ENCODE measurements at places on chromosomes 7 and 10.

GRCh38 chr10:74643596-74643975, 182.8 kb upstream of the KAT6B start:
- no peak for DNase-seq

DNA sequence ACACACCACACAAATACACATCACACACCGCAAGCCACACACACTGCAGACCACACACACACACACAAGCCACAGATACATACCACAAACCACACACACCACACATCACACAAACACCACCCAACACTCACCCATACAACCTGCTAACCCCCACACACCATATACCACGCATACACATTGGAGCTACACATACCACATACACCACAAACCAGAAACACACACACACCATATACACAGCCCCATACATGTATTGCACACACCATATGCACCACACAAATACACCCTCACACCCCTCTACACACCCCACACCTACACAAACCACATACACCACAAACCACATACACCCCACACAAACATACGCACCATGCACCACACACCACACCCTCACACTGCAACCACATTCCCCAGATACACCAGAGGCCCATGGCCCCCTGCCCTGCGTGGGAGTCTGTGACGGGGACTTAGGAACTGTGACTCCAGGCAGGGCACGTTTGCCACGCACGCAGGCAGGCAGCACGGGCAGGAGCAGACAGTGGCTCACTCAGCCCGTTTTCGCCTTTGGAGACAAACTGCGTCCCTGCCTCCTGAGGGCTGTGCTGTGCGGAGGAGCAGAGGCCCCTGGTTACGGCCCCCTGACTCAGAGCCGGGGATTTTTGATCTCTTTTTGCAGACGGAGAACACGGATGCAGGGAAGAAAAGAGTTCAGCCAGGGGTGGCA, 52.6 kb downstream of the TMEM209 start:
- no peak for DNase-seq

- DNase-seq, result no peak
These were observed 682.1 kb upstream of the NRP1 start for GRCh38 chr10:34016576-34016975.

GRCh38 chr10:121260377-121260776, 337.9 kb downstream of the FGFR2 start:
- no peak for DNase-seq

DNA sequence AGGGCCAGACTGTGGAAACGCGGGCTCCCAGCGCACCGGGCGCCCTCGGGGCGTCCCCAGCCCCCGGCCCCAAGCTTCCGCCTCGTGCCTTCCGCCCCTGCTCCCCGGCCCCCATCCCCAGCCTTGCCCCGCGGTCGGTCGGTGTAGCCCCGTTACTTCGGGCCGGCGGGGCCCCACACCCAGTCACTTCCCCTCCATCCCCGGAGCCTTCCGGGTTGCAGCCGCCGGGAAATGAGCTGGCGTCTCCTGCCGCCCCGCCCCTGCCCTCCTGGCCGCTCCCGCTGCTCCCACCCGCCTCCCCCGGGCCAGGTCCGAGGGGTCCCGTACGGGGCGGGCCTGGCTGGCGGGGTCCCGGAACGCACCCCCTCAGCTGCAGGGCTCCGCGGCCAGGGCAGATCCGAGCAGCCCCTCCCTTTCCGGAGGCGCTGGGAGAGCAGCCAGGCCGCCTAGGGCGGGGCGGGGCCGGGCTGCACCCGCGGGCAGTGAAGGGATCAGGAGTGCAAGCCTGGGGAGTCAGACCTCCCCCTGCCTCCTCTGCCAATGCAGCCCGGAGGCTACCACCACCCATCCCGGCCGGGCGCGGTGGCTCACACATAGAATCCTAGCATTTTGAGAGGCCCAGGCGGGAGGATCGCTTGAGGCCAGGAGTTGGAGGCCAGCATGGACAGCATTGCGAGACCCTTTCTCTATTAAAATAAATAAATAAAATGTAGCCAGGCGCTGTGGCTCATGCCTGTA, 709 bp downstream of the ARPC1B start:
- DNase-seq, result no peak

DNA sequence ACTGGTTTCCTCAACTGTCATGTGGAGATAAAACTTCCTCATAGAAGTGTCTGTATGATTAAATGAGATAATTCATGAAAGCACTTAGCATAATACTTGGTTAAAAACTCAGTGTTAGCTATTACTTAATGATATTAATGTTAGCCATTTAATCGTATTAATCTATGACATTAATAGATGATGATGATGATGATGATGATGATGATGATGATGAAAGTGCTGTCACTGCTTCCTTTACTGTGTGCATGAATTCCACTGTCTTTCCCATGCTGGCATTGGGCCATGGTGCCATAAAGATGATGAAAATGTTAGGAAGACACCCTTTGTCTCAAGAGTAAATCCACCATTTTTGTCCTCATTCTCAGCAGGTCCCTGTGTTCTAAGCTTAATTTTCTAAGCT, 75.8 kb downstream of the VPS50 start:
- no peak for DNase-seq

- DNase-seq, result no peak
These were observed 701.2 kb upstream of the IGFBP3 start for GRCh38 chr7:46622251-46622650.

- DNase-seq, result no peak
These were observed 315.3 kb downstream of the TYW1 start for GRCh38 chr7:67311901-67312300.

GRCh38 chr7:28536259-28536658, 123.9 kb downstream of the CREB5 start:
- DNase-seq, result no peak

DNA sequence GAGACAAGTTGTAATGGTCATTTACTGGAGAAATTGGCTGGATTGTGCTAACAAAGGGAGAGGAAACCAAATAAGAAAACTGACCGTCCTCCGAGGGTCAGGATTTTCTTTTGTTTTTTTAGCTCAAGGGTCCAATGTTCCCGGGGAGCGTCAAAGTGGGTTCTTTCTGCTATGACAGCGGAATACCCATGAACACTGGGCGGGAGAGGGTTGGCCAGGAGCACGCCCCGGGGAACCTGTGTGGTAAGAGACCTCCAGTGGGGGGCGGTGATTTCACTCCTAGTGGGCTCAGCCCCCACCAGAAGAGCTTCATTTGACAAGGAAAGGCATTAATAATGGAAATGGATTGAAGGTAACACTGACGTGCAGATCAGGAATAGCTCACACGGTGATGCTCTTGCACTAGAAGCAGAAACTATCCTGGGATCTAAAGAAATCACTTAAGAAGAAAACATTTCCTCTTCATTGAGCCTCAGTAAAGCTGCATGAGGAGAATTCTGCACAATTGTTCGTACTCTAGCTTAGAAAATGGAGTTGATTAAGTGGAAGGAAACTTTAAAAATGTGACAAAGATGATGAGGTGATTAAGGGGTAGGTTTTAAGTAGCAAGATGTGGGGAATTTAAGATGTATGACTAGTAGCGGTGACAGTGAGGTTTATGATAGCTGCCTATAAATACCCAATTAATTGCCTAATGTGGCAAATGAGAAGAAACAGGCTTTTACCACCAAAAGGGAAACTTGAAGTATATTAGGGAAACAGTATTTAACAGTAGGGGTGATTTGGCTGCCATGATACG, 627.2 kb downstream of the SUGCT start:
- DNase-seq, result no peak

DNA sequence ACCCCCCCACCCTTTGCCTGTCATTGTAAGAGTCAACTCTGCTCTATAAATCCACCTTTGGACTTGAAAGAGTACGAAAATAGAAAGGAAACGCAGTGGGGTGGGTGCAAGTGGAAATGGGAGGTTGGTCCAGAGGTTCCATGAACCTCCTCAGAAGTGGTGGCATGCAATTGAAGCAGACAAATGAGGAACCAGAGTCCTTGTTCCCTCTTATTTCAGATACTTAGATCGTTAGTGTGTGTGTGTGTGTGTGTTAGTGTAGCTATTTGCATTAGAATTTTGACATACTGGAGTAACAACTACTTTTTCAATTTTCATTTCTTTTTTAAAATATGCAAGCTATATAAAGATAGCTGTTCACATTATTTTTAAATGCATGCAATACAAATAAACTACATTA, 18.1 kb upstream of the TFAM start:
- no peak for DNase-seq

DNA sequence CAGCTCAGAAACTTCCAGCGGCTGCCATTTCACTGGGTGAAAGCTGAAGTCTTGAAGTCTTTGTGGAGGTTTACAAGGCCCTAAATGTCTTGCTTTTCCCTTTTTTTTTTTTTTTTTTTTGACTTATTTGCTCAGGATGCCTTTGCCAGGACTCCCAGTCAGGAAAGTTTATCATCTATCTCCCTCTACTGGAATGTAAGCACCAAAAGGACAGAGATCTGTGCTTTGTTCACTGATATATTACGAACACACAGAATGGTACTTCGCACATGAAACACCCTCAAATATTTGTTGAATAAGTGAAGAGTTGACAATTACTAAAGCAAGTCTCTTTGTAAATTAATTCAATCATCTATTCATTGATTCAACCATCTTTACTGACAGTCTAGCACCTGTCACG, 23.2 kb downstream of the ABCB4 start:
- no peak for DNase-seq

DNA sequence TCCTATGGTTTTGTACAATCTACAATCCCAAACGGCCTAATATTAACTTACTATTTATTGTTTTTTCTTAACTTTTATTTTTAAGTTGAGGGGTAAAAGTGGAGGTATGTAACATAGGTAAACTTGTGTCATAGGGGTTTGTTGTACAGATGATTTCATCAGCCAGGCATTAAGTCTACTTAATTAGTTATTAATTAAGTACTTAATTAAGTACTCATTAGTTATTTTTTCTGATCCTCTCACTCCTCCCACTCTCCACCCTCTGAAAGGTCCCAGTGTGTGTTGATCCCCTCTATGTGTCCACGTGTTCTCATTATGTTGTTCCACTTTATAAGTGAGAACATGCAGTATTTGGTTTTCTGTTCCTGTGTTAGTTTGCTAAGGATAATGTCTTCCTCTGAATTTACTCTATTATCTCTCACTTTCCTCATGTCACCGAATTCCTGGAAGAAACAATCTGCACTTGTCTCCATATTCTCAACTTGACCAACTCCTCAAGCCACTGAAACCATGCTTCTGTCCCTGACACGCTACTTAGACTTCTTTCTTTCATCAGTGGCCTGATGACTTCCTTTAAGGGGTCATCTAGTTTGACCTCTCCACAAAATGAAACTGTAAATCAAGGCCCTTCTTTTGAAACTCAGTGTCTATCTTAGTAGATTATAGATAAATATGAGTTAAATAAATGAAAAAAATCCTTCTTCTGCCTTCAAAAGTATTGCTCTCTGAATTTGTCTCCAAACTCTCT, 9.1 kb downstream of the CACNA2D1 start:
- no peak for DNase-seq

DNA sequence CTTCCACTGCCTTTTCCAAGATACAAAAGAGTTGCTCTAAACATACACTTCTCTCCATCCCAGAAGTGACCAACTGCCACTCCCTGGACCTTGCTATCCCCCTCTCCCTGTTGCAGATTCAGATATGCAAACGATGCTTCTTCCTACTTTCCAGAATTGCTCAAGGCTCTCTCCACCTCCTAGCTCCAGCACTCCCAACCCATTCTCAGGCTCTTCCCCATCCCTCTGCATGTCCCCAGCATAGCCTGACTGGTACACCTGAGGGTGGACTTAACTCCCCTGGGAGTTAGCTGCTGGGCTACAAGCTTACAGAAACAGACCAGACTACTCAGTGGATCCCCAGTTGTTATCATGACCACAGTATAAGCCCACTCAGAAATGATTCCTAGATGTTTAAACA, 27.6 kb downstream of the MKRN1 start:
- DNase-seq, result no peak

DNA sequence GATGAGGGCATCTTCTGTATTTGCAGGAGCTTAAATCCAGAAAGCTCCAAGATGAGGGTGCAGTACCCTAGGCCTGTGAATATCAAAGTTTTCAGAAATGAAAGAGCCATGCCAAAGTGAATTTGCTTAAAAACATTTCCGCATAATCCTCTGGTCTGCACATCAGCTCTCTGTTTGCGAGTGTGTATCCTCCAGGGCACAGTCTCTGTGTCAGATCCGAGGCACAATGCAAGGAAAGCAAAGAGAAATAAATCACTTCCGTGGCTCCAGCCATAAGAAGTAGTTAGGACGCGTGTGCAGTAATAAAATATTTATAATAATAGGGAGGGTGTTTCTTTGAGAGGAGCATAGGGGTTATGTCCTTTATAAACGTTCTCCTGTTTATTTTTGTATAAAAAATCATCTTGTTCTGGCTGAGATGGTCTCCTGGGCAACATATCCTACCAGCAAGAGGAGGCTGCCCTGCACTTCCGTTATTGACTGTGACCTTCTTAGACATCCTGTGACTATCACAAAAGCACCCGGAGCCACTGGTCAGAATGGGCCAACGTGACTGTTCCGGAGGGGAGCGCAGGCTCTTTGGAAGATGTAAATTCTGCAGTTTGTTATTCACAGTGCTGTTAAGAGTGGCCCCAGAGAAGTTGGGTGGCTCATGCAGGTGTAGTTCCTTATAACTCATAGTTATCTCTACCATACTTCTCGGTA, 667.6 kb upstream of the FOXK1 start:
- DNase-seq, result peak; percentile 85

GRCh38 chr10:33125522-33126517, 167.8 kb upstream of the ITGB1 start:
- DNase-seq, result no peak
